Nephron progenitor cell (in vitro differentiated cells): ENCODE measurements at places on chromosomes 1 and 21.
A peak's percentile ranks its signal among the peaks of the same experiment; 100 is the strongest.

DNA sequence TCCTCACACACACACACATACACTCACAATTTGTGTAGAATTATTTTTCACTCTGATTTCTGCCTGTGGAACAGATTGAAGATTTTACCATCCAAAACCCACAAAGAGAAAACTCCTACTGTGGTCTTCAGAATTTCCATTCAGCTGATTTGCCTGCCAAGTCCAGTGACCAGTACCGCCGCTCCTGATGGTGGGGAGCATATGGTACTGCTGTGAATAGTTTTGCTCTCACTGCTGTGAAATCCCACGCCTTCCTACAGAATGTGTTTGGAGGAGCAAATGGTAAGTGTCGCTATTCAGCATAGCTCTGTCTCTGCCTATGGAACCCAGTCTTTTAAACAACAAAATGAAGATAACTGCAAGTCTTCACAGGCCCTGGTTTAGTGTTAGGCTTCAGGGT lies 629.5 kb downstream of the LMO4 start:
- DNase-seq, result no peak

GRCh38 chr1:2046174-2046917 lies 3.9 kb upstream of the PRKCZ start:
- DNase-seq, result peak; percentile 88

DNA sequence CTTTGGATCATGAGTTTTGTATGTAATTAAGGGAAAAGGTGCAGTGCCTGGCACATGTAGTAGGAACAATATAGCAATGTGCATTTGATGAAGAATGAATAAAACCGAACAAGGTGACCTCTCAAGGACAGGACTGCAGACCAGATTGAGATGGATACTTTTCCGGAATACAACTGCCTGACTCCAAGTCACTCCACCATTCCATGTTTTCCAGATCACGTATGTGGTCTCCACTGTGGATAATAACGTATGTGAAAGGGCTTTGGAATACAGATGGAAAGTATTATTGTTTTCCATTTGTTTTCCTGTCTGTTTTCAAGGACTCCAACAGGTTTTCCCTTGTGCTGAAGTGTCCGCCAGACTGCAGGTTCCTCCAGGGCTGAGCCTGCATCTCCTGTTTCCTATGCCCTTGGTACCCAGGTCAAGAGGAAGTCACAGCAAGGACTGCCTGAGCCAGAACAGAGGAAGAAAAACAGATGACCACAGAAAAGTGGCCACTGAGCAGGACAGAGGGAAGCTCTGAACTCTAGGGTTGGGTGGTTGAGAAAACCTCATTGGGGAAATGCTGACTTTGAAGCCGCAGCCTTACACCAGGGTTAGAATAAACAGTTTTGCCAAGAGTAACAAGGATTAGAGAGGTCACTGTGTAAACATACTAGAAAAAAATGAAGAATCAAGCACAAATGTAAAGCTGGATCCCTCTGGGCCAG lies 4.0 kb downstream of the CFAP45 start:
- DNase-seq, result no peak

DNA sequence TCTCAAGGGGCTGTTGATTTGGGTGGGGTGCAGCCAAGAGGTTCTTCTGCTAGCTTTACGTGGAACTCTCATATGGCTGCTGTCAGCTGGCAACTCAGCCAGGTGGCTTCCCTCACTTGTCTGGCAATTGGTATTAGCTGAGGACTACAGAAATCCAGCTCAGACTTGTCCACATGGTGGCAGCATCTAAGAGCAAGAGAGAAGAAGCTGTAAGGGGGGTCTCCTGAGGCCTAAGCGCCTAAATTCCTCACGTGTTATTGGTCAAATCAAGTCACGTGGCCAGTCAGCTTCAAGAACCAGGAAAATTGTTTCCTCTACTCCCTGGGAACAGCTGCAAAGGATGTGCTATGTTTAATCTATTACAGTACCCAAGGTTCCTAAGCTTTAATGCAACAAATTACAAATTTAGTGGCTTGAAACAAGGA lies 4.2 kb upstream of the DYRK3 start:
- DNase-seq, result peak; percentile 39

DNA sequence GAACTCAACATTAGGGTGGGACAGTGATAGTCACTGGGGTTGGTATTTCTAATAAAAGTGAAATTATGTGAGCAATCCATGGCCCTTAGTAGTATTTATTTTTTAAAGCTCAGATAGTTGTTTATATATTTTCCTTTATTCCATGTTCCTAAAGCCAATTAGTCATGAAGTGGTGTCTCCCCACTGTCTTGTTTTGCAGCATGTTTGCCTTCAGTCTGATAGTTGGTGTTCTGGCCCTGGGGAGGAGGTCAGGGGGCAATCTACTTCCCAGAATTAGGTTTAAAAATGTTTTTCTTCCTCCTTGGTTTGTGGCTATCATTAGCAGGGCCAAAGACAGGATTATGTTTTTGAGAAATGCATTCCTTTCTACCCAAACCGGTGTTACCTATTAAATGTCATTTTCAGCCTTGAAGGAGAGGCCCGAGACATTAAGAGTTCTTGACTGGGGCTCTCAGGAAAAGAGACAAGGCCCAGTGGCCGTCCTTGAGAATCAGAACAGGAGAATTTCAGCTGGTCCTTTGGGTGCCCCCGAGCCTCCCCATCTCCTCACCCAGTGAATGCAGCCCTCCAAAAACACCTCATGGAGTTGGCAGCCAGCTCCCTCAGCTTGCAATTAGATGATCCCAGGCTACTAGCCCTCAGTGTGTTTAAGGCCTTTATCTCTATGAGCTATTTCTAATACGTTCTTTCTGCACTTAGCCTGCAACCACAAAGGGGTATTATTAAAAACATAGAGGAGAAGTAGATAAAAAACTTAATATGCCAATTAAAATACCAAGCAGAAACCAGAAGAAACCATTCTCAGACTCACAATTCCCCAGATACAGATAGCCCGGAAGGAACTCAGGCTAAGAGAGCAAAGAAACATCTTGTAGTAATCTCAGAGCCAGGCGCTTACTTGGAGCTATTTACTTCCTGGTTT lies 71.3 kb upstream of the NGF start:
- no peak for DNase-seq

- DNase-seq, result no peak
Measured at GRCh38 chr1:162144853-162145252, 75.4 kb downstream of the NOS1AP start.
